Stimulated activated CD8-positive, alpha-beta memory T cell treated with anti-CD3 and anti-CD28 coated beads, Interleukin-12 subunit alpha, Interleukin-12 subunit beta, amount 100 ng/mL, for 1 hour (primary cell): ENCODE measurements at places on chromosomes 11 and 22.

DNA sequence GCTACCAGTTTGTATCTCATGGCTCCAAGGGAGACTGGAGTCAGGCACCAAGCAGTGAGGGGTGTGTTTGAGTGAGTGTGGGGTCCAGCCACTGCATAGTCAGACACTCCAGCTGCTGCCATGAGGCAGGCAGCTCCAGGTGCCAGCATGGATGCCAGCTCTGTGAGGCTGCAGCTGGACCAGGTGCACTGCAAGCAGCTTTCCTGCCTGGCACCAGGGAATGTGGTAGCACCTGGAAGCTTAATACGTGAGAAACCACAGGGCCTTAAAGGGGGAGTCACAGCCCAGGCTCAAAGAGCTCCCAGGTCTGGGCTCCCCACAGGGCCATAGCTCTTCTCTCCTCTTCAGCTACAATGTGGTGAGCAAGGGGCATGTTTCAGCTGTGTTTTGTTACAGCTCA, 817.8 kb upstream of the LUZP2 start:
- DNase-seq: no peak

- no peak for DNase-seq
These were observed 345.0 kb downstream of the CTTN start for GRCh38 chr11:70743329-70743728.

GRCh38 chr11:65859812-65860277, 388 bp upstream of the MUS81 start:
- no peak for DNase-seq

- DNase-seq: no peak
These were observed 105.1 kb downstream of the HIPK3 start for GRCh38 chr11:33362051-33362910.

DNA sequence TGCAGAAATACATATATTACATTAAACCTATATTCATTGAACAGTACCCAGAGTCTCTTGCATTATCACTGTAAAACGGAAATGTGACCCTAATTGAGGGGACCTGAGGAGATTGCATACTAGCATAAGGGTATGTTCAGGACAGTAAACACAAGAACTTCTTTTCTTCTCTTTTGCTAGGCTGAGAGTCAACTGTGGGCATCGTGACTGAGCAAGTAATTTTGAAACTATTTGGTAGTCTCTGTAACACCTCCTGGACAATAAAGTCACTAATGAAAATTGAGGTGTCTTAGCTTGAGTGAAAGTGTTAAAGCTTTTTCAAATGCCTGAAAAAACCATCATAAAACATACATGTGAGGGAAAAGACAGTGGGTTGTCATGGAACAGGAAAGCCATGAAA, 90.9 kb downstream of the PDHX start:
- DNase-seq: no peak

DNA sequence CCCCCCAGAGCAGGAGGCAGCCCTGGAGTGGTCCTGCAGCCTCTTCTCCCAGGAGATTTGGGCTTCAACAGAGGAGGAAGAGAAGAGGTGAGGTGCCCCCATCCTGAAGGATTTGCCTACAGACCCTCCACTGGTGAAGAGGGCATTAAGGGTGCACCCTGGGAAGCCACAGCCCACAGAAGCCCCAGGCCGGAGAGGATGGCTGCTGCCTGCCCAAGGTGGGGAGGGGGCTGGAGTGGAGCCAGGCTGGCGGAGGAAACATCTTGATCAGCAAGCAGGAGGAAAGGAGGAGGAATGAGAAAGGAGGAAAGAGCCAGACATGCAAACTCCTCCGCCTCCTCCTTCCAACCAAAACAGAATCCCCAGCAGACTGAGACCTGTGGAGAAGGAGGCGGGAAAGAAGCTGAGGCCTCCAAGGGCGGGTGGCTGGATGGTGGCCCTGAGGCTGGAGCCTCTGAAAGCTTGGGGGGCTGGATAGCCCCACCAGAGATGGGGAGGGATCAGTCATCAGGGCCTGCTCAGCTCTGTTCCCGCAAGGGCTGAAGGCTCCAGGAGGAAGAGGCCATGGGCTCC, 31.3 kb downstream of the ARRB1 start:
- DNase-seq: no peak

DNA sequence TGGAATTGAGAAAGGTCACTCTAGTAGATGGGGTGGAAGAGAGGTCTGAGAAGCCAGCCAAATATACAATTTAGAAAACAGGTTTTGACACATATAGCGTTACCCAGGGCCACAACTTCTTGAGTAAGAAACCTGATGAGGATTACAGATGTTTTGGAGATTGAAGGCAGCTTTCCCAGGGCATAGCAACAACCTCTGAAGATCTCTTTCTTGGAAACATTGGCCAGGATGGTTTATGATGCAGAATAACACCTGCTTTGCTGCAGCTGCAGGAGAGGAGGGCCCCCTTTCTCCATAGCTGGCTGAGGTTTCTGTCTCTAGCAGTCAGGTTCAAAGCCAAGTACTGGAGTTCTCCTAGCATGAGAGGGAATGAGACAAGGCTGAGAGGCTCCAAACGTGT, 75.1 kb upstream of the NUP50 start:
- no peak for DNase-seq

DNA sequence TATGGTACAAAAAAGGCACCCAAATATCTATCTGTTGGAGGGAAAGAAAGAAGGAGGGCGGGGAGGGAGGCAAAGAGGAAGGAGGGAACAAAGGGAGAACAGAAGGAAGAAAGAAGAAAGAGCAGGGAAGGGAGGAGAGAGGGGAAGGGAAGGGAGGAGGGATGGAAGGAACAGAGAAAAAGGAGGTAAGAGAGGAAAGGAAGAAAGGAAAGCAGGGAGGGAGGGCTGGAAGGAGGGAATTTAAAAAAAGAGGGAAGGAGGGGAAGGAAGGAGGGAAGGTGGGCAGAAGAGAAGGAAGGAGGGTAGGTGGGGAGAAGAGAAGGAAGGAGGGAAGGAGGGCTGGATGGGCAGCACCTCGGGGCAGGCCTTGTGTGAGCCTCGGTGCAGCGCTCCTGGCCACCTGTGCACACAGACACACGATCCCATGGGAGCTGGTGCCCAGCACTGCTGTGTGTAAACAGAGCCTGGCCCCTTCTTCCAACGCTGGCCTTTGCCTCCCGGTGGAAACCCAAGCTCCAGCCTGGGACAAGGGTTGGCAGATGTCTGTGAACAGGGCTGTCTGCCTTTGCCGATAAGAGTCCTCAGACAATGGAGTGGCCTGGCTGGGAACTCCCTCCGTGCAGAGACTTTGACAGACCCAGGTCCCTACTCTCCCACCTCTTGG, 23.2 kb downstream of the SMIM38 start:
- DNase-seq: no peak

DNA sequence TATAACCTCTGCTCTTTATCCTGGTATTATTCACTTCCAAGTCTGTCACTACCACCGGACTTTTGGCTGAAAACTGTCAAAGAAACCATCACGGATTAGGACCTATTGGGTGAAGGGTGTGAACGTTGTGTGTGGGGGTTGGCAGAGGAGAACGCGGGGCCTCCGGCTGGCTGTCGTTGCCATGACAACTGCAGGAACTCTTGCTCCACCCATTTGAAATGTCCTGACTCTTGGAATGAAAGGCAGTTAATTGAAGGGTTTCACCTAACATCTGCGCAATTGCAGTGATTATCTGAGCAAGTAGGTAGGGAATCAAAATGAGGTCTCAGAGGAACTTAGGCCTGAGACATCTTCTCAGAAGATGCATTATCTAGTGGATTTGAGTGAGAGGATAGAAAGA, 60.9 kb upstream of the CLMP start:
- no peak for DNase-seq

- DNase-seq: no peak
These were observed 4.4 kb upstream of the MISFA start for GRCh38 chr11:18594999-18595749.

DNA sequence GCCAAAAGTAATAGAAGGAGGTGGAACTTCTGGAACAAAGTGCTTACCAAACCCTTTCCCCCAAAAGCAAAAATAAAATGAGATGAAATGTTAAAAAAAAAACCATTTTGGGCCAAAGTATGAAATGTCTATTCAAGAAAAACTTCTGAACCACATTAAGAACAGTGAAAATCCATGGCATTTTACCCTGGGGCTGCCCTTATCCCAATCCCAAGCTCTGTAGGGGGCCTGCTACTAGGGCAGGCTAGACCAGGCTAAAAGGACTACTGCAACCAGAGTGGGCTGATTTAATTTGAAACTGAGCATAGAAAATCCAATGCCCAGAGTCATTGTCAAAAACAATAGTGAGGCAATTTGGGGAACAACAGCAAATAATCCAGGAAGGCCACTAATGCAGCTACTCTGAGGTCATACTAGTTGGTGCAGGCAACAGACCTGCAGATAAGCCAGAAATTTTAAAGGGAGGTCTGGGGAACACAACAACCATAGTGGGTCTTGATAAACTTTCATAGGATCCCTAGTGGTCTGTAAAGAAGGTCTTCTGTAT, 99.4 kb downstream of the RELT start:
- DNase-seq: no peak

DNA sequence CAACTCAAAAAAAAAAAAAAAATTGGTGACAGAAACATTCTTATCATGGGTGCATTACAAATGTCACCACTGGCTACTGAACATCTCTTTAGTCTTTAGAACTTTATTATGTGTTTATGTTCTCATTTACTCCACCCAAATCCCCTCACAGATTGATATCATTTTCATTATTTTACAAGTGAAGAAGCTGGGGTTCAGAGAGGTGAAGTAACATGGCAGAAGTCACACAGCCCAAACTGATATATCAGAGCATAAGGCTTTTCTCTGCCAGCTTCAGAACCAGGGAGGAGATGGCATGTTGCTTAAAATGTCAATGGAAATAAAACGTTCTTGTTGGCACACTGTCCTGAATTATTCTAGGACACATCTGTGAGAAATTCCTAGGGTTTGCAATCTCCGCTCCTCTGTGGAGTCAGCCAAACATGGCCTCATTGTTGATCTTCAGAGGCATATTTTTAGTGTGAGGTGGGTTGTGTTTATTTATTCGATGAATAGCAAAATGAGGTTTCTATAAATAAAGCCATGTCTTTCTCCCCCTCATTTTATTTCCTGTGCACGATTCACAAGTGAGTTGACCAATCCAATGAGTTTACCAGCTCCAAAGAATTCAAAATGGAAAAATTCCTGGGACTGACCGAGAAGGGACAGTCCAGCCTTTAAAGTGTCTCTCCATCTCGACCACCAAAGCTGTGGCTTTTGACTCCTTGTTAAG, 72.9 kb upstream of the ANO1 start:
- DNase-seq: no peak

GRCh38 chr22:22463855-22464540, 44.5 kb downstream of the ZNF280B start:
- DNase-seq: peak; percentile 25

DNA sequence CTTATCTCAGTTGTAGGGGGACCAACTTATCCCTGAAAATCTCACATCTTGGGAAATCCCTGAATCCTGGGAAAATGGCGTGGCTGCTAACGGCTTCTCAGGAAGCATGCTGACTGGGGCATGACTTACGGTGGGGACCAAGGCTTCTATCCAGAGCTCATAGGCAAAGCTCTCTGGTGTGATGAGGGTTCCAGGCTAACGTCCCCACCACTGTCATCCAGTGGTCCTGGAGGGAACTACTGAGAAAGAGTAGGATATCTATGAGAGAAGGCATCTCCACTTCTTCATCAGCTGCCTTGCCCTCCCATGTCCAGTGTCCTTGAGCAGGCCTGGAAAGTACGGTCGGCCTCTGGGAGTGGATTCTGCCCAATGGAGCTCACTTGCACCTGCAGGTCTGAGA, 210.4 kb upstream of the B3GAT1 start:
- no peak for DNase-seq

DNA sequence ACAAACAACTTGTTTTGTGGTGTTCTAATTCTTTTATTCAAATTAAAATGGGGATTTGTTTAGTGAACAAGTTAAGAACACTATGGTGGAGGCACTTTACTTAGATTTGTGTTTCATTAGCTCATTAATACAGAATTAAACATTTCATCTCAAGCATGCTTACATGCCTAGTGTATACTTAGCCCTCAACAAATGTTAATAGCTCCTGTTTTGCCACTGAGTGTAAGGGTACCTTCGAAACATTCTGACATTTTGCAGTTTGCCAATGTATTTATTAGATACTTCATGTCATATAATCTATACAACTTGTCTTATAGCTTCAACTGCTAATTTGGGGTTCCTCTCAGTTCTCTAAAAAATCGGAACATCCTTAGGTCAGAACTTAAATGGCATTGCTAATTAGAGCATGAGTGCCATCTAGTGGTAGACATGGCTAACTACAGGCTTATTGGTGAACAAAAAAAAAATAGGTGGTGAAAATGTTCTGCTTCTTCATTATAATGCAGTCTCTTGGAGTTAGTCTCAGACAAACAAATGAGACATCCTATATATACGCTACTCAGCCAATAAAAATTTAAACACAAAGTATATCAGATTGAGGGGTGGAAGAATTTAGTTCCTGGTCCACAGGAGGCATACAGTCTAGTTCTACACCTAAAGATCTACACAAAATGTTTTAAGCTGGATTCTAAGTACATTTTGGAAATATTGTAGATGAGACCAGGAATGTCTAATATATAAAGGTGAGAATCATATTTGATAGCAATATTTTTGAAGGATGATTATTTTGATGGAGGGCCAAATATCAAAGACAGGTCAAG, 4.9 kb upstream of the CNTN5 start:
- no peak for DNase-seq

GRCh38 chr11:117872420-117872961, 4.0 kb downstream of the FXYD6 start:
- no peak for DNase-seq

DNA sequence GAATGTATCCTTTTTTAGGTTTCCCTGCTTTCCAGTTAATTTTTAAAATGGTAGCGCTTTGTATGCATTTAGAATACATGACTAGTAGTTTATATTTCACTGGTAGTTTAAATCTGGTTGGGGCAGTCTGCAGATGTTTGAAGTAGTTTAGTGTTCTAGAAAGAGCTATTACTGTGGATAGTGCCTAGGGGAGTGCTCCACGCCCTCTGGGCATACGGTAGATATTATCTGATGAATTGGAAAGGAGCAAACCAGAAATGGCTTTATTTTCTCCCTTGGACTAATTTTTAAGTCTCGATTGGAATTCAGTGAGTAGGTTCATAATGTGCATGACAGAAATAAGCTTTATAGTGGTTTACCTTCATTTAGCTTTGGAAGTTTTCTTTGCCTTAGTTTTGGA, 86.4 kb upstream of the BIRC3 start:
- DNase-seq: no peak

- DNase-seq: no peak
These were observed 20.6 kb upstream of the PRDM10 start for GRCh38 chr11:130023204-130023603.
